ENCODE measurements at places on chromosomes 7 and 10. TPM values are rescaled to one million over a fixed set of nuclear protein-coding genes. Genes with fewer than 3 reads are reported as not detected.

Gene ETV1
- 0.31 TPM for total RNA-seq

DNA sequence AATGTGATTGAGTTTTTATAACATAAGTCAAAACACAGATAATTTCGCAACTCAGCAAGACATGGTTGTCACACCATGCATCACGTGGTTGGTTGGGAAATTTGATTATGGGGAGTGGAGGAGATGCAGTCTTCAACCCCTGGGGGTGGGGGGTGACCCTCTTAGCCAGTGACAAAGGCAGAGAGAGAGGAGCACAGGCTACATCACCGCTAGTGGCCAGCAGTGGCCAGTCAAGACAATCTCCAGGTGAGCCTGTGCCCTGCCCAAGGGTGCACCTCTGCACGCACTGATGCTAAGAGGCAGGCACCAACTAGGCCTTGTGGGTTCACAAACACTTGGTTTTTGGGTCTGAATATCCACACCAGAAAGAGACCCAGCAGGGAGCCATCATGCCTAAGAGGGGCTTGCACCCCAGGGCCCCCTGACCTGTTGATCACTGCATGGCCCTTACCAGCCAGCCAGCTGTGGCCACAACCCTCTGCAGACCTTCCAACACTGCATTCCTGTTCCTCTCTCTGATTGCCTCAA, 244.4 kb downstream of the FANK1 start:
- no peak for DNase-seq
- no peaks in the 10 kb centered on the region for H3K36me3 ChIP-seq
- H3K27me3 ChIP-seq, result no peaks in the 10 kb centered on the region
- no peak overlapping the region for H3K4me3 ChIP-seq

Gene ZYX
- total RNA-seq, result 140 TPM

DNA sequence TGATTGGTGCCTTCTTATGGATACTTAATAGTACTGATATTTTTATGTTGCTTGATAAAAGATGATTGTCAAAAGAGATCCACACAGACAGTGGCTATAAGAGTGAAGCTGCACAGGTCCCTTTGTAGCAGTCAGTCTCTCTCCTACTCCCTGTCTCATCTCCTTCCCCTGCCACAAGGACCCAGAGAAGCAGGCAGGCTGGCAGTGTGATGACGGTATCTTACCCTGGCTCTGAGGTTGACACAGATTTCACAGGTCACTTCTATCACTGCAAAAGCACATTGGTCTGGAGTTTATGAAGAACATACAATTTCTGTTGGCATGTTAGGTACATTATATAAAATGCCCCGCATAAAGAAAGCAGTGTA, 64.4 kb upstream of the AHR start:
- H3K27ac ChIP-seq, result peak overlapping the region; percentile 89
- peaks cover 3% of the 10 kb centered on the region for H3K36me3 ChIP-seq
- peak; percentile 60 for DNase-seq

GRCh38 chr7:32200646-32201045, 130.4 kb upstream of the PDE1C start:
- no peak overlapping the region for H3K4me3 ChIP-seq
- no peaks in the 10 kb centered on the region for H3K4me1 ChIP-seq
- no peak overlapping the region for H3K27ac ChIP-seq
- H3K27me3 ChIP-seq, result no peaks in the 10 kb centered on the region
- DNase-seq, result no peak

Gene CALHM3
- total RNA-seq, result not detected

- H3K27ac ChIP-seq, result no peak overlapping the region
- peaks cover 58% of the 10 kb centered on the region for H3K36me3 ChIP-seq
- H3K4me1 ChIP-seq, result peaks cover 13% of the 10 kb centered on the region
These were observed 7.4 kb downstream of the ZNF746 start for GRCh38 chr7:149490083-149490760.

- H3K4me1 ChIP-seq, result no peaks in the 10 kb centered on the region
- H3K36me3 ChIP-seq, result peaks cover 10% of the 10 kb centered on the region
- no peaks in the 10 kb centered on the region for H3K27me3 ChIP-seq
- no peak overlapping the region for H3K27ac ChIP-seq
These were observed 38.7 kb downstream of the LRRC20 start for GRCh38 chr10:70343712-70344111.

GRCh38 chr7:17745610-17746009, 194.7 kb downstream of the SNX13 start:
- H3K27ac ChIP-seq, result no peak overlapping the region
- no peaks in the 10 kb centered on the region for H3K27me3 ChIP-seq
- DNase-seq, result no peak
- no peaks in the 10 kb centered on the region for H3K4me1 ChIP-seq
- H3K4me3 ChIP-seq, result no peak overlapping the region
- H3K36me3 ChIP-seq, result no peaks in the 10 kb centered on the region

GRCh38 chr10:11145495-11145855, 127.8 kb downstream of the CELF2 start:
- peak; percentile 78 for DNase-seq
- H3K4me1 ChIP-seq, result peaks cover 86% of the 10 kb centered on the region
- no peaks in the 10 kb centered on the region for H3K27me3 ChIP-seq
- peak overlapping the region; percentile 93 for H3K27ac ChIP-seq
- peak overlapping the region; percentile 64 for H3K4me3 ChIP-seq

DNA sequence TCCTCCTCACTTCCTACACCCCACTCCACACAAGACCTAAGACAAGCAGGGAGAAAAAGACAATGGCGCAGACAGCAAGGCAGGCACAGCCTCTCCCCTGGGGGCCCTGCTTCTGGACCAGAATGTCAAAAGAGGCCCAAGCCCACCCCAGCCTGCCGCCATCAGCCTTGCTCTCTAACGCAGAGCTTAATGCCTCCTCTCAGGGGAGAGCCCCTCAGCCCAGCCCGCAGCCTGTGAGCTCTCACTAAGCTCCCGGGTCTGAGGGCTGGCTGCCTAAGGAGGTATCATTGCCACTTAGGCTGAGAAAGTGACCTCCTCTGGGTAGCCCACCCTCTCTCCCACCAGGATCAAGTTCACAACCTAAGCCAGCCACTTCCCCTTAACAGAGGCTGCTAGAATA, 16.7 kb downstream of the SLIT1 start:
- no peaks in the 10 kb centered on the region for H3K4me1 ChIP-seq
- peaks cover 13% of the 10 kb centered on the region for H3K27me3 ChIP-seq
- no peak for DNase-seq
- no peak overlapping the region for H3K27ac ChIP-seq

GRCh38 chr7:64192775-64193174, 14.2 kb upstream of the ZNF735 start:
- DNase-seq, result no peak
- H3K4me1 ChIP-seq, result no peaks in the 10 kb centered on the region
- no peaks in the 10 kb centered on the region for H3K27me3 ChIP-seq

Gene SLC18A3
- not detected for total RNA-seq

- no peak for DNase-seq
- peaks cover 2% of the 10 kb centered on the region for H3K27me3 ChIP-seq
- H3K36me3 ChIP-seq, result no peaks in the 10 kb centered on the region
- no peak overlapping the region for H3K27ac ChIP-seq
These were observed 170.9 kb upstream of the SMIM30 start for GRCh38 chr7:113289140-113289740.

DNA sequence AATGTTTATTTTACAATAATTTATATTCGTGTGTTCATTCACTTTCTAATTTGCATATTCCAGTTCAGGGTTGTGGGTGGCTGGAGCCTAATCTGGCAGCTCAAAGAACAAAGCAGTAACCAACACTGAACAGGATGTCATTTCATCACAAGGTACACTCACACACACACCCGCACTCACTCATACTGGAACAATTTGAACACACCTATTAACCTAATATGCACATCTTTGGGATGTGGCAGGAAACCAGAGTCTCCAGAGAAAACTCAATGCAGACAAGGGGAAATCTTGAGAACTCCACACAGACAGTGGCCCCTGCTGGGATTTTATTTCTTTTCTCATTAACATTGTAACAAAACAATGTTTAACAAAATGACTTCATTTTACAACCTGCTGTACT, 97.4 kb downstream of the TWIST1 start:
- no peak overlapping the region for H3K27ac ChIP-seq
- no peak overlapping the region for H3K4me3 ChIP-seq
- no peaks in the 10 kb centered on the region for H3K4me1 ChIP-seq
- DNase-seq, result no peak

- no peaks in the 10 kb centered on the region for H3K36me3 ChIP-seq
- H3K27ac ChIP-seq, result no peak overlapping the region
- H3K27me3 ChIP-seq, result peaks cover 69% of the 10 kb centered on the region
- peaks cover 15% of the 10 kb centered on the region for H3K4me1 ChIP-seq
- H3K4me3 ChIP-seq, result no peak overlapping the region
These were observed 4.3 kb downstream of the EN2 start for GRCh38 chr7:155462163-155462735.

GRCh38 chr7:103824251-103824650, 165.2 kb downstream of the RELN start:
- H3K36me3 ChIP-seq, result no peaks in the 10 kb centered on the region
- H3K4me3 ChIP-seq, result no peak overlapping the region
- H3K27ac ChIP-seq, result no peak overlapping the region
- H3K4me1 ChIP-seq, result no peaks in the 10 kb centered on the region
- no peak for DNase-seq

Gene GNAT3
- total RNA-seq, result not detected

GRCh38 chr10:78620985-78621799, 447.6 kb upstream of the ZMIZ1 start:
- H3K4me3 ChIP-seq, result no peak overlapping the region
- no peak for DNase-seq
- H3K27ac ChIP-seq, result no peak overlapping the region
- H3K27me3 ChIP-seq, result peaks cover 5% of the 10 kb centered on the region
- peaks cover 3% of the 10 kb centered on the region for H3K4me1 ChIP-seq
- H3K36me3 ChIP-seq, result no peaks in the 10 kb centered on the region

Gene JAZF1
- total RNA-seq, result 3.8 TPM

Gene LIPF
- total RNA-seq, result not detected

DNA sequence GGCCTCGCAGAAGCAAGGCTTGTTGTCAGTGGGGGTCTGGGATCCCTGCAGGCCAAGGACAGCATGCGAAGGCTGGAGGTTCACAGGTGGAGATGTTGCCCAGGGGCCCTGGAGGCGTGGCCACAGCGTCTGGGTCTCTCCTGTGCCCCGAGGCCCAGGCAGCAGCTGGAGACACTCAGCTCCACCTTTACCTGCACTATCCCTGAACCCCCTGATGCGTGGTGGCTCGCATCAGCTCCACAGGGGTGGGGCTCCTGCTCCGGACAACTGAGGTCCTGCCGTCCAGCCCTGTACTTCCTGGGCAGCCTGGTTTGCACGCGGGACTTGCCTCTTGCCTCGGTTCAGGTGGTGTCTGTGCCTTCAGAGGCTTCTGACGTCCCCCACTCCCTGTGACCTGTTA, 54.6 kb upstream of the ZNF32 start:
- no peak overlapping the region for H3K27ac ChIP-seq
- H3K4me3 ChIP-seq, result no peak overlapping the region
- no peaks in the 10 kb centered on the region for H3K36me3 ChIP-seq
- no peaks in the 10 kb centered on the region for H3K4me1 ChIP-seq
- DNase-seq, result no peak

GRCh38 chr7:117217106-117218035, 105.5 kb downstream of the WNT2 start:
- H3K36me3 ChIP-seq, result no peaks in the 10 kb centered on the region
- no peak overlapping the region for H3K27ac ChIP-seq
- DNase-seq, result no peak

DNA sequence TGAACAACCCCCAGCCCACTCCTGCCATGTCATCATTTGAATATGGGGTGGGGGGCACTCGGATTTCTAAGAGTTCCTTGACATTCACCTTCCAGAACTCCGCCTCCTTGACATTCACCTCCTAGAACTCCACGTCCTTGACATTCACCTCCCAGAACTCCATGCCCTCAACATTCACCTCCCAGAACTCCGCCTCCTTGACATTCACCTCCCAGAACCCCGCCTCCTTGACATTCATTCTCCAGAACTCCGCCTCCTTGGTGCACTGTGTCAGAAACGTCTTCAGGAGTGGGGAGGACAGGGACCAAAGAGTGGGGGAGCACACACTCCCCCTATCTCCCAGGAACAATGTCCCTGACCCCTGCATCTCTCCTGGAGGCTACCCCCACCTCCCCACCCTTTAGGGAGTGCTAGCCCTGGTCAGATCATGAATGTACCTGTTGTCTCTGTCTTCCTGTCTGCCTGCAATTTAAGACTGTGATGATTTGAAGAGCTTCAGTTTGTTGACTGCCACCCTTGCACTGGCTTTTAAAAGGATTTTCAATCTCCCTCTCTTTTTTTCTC, 110.1 kb downstream of the NPTX2 start:
- H3K27ac ChIP-seq, result no peak overlapping the region
- H3K27me3 ChIP-seq, result peaks cover 10% of the 10 kb centered on the region
- H3K4me3 ChIP-seq, result no peak overlapping the region
- no peaks in the 10 kb centered on the region for H3K36me3 ChIP-seq
- H3K4me1 ChIP-seq, result no peaks in the 10 kb centered on the region

DNA sequence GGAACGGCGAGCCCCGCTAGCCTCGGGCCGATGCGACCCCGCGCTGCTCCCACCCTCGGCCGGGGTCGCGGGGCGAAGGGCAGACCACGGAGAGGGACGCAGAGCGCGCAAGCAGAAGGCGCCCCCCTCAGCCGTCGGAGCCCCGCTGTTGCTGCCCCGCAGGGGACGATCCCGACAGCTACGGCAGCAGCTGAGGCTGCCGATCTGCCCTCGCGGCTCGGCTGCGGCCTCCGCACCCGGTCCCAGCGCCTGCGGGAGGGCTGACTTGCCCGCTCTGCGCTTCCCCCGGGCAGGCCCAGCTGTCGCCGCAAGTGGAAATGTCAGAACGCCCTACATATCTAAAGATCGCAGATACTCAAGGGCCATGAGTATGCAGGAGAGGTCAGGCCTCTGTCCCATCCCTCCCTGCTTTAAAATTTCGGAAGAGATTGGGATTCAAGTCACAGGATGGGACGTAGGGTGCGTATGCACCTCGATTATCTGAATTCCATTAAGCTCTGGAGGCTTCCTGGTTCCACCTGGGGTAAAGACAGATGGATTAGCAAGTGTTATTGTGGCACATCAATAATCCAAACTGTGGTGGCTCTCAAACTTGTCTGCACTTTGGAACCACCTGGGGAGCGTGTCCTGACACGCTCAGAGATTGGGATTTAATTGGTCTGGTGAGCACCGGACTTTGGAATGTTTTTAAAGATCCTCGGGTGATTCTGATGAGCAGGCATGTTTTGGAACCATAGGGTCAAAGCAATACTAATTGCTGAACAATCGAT, at the start of gene CRPPA:
Gene CRPPA (minus strand): TSS at position 206 of the 770 bp plus-strand sequence. CDS start 216 bp downstream, outside the sequence.
- peak; percentile 50 for DNase-seq
- H3K36me3 ChIP-seq, result peaks cover 1% of the 10 kb centered on the region
- H3K4me1 ChIP-seq, result peaks cover 17% of the 10 kb centered on the region
- H3K27ac ChIP-seq, result peak within 1 kb of the TSS; percentile 96
- H3K27me3 ChIP-seq, result peaks cover 3% of the 10 kb centered on the region

- no peaks in the 10 kb centered on the region for H3K27me3 ChIP-seq
- no peaks in the 10 kb centered on the region for H3K4me1 ChIP-seq
- no peaks in the 10 kb centered on the region for H3K36me3 ChIP-seq
- no peak for DNase-seq
These were observed 258.9 kb downstream of the SUGCT start for GRCh38 chr7:40393660-40394059.

- H3K27me3 ChIP-seq, result no peaks in the 10 kb centered on the region
- H3K4me3 ChIP-seq, result no peak overlapping the region
- no peak overlapping the region for H3K27ac ChIP-seq
- peaks cover 32% of the 10 kb centered on the region for H3K4me1 ChIP-seq
- H3K36me3 ChIP-seq, result peaks cover 2% of the 10 kb centered on the region
These were observed 2.4 kb downstream of the BRI3 start for GRCh38 chr7:98283887-98284222.

Gene NPSR1
- not detected for total RNA-seq

All from activated CD4-positive, alpha-beta memory T cell treated with anti-CD3 and anti-CD28 coated beads for 36 hours (primary cell).